ENCODE measurements at places on chromosomes 16 and 17.

- DNase-seq = no peak
Measured at GRCh38 chr17:65535777-65536572, 25.5 kb downstream of the AXIN2 start.

DNA sequence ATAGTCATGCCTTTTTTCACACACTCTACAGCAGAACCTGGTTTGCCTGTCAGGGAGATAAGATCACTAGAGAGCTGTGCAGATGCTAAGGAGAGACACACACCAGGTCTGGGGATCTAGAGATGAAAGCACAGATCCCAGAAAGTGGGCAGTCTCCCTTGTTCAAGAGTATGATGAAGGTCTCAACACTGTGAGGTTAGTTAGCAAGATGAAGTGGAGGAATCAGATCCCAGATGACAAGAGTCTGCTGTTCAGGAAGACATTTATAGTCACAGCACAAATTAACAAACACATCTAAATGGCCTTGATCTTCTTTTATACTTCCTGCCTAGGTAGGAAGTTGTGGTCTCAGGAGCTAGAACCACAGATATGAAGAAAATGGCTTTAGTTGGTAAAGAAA, 23.4 kb upstream of the SKAP1 start:
- no peak for DNase-seq

GRCh38 chr16:87044829-87045228, 272.4 kb downstream of the C16orf95 start:
- no peak for DNase-seq

DNA sequence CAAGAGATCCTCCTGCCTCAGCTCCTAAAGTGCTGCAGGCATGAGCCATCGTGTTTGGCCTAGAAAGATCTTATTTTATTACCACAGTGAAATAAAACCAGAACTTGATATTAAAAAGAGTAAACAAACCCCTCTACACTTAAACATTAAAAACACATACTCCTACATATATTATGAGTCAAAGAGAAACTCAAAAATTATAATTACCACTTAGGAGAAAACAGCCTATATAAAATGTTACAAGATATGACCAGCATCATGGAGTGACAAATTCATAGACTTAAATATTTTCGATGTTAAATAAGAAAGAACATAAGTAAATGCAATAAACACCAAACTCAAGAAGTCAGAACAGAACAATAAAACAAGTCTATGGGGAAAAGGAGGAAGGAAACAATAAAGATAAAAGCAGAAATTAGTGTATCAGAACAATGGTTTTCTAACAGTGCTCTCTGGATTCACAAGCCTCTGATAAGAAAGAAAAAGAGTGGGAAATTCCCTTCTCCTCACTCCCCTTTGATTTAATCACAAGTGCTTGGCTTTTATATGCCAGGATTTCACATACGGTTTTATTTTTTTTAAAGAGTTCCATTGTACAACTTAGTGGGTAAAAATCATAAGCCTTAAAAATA, 23.0 kb downstream of the SKAP1 start:
- no peak for DNase-seq

GRCh38 chr17:9371019-9371418, 204.6 kb downstream of the STX8 start:
- DNase-seq = peak; percentile 70

GRCh38 chr16:65964752-65965151, 401.7 kb upstream of the CDH5 start:
- DNase-seq = no peak

DNA sequence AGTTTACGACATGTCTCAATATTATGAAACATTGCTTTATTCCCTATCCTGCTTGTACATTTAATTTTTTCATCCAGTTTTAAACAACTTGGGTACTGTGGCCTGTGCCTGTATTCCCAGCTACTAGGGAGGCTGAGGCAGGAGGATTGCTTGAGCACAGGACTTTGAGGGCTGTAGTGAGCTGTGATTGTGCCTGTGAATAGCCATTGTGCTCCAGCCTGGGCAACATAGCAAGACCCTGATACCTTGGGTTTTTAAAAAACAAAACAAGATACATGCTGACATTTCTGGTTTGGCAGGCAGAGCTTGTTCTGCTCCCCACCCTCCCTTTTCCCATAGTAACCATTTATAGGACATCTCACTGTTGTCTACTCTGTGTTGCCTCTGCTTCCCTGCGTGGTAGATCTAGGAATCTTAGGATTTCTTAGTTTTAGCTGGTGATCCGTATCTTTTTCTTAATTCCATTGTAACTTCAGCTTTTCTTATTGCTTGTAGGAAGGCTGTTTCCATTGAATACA, 35.6 kb downstream of the TENT4B start:
- no peak for DNase-seq

DNA sequence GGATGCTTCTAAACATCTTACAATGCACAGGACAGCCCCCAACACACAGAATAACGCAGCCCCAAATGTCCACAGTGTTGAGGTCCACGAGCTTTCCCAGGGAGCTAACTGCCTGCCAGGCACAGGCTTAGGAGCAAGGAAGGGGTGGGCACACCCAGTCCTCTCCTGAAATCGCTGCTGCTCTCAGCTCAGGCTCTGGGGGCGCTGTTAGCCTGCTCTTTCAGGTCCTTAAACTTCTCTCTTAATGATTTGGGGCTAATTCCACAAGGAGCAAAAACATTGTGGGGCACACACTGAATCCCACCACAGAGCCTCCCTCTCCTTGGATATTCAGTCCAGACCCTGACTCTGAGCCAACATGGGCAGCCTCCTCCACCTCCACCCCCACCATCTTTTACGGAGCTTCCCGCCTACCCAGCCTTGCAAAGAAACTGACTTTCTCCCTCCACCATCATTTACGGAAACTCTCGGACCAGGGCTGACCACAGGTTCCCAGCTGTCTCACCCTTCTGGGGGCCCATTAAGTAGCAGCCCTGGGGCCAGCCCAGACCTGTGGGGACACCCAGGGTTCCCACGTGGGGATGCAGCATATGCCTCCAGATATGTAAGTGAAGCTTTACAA, 1.1 kb downstream of the CD300H start:
- peak; percentile 27 for DNase-seq

DNA sequence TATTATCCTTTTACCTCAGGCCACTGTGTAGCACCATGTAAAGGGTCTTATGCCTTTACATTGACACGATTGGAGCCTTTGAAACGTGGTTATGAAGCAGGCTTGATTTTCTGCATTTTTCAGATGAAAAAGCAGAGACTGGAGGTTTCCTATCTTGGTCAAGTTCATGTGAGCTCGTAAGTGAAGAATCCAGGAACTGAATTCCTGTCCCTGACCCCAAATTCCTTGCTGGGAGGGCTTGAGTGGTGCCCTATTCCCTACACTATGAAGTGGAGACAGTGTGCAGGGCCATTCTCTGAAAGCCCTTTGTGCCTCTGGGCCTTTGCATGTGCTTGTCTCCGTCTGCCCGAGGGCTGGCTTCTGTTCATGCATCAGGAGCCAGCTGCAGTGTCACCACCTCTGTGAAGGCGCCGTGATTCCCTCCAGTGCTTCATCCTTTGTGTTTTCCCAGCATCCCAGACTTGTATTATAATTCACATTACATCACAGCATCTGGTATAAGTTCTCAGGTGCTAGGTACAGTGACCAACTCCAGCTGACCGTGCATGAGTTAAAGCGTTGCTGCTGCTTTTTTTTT, 181.1 kb downstream of the SNX29 start:
- no peak for DNase-seq

- no peak for DNase-seq
Measured at GRCh38 chr17:58319173-58320162, 9.1 kb downstream of the TSPOAP1 start.

DNA sequence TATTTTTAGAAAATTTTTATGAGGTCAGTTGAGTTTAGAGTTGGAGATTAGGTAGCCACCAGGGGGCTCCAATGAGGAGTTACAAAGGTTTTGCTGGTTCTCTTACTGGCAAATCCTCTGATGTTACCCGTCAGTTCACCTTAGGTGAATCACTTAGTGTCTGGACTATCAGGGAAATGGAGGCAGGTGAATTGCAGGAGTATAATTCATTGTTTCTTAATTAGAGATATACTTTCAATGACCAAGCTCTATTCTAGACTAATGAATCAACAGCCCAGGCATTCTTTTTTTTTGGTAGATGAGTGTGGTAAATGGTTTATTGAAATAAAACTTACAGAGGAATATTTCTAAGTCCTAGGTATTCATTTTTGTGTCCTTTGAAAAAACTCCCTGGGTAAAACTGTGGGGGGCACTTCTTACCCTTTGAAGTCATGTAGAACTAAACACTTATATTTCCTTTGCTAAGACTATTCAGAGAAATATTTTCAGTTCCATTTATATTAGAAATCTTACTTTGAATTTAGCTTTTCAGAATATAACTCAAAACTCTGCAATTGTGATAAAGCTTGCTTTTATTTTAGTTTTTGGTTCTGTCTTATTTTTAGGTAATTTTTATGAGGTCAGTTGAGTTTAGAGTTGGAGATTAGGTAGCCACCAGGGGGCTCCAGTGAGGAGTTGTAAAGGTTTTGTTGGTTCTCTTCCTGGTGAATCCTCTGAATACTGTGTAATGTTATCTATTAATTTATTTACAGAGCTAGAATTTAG, 17.7 kb downstream of the PSMD11 start:
- no peak for DNase-seq

DNA sequence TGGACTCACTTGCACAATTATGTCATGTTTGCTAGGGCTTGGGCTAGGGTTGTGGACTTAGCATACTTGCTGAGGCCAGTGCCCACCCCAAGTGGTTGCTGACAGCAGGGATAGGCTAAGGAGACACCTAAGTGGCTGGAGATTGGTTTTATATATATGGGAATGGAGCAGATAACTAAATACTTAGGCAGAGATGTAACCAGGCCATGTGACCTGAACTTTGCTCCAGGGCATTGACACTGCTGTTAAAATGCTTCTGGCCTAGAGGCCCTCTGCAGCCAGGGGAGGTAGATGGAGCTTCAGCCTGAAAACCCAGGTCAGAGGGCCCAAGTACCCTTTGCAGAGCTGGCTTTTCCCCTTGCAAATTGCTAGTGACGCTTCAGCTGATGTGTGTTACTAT, 1.4 kb upstream of the ITGB3 start:
- no peak for DNase-seq

GRCh38 chr16:53129281-53130158, 74.7 kb downstream of the CHD9 start:
- no peak for DNase-seq

GRCh38 chr16:65469116-65469515, 347.3 kb upstream of the CDH11 start:
- no peak for DNase-seq

DNA sequence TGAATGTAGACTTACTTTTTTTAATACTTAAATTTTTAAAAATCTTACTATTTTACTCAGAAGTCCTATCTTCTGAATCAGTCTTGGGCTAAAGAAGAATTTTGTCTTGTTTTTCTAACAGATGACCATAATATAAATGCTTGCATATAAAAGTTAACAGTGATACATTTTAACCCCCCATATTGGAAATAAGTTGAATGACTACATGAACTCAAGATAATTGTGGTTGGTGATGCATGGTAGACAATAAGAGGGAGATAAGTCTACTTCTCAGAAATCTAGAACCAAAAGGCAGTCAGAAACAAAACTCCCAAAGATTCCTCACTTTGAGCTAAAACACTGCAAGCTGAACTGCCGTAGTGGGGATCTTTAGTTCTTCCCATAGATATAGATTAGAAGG, 868.4 kb upstream of the SOX9 start:
- no peak for DNase-seq

- DNase-seq = no peak
Measured at GRCh38 chr17:31371511-31372097, 19.9 kb upstream of the RAB11FIP4 start.

- no peak for DNase-seq
Measured at GRCh38 chr16:85681255-85681654, 7.5 kb downstream of the GINS2 start.

GRCh38 chr16:1825381-1825863, 1.2 kb downstream of the HAGH start:
- no peak for DNase-seq

- DNase-seq = no peak
Measured at GRCh38 chr16:12470311-12471229, 333.1 kb downstream of the CPPED1 start.

- no peak for DNase-seq
Measured at GRCh38 chr17:53462393-53462811, 360.3 kb upstream of the KIF2B start.

DNA sequence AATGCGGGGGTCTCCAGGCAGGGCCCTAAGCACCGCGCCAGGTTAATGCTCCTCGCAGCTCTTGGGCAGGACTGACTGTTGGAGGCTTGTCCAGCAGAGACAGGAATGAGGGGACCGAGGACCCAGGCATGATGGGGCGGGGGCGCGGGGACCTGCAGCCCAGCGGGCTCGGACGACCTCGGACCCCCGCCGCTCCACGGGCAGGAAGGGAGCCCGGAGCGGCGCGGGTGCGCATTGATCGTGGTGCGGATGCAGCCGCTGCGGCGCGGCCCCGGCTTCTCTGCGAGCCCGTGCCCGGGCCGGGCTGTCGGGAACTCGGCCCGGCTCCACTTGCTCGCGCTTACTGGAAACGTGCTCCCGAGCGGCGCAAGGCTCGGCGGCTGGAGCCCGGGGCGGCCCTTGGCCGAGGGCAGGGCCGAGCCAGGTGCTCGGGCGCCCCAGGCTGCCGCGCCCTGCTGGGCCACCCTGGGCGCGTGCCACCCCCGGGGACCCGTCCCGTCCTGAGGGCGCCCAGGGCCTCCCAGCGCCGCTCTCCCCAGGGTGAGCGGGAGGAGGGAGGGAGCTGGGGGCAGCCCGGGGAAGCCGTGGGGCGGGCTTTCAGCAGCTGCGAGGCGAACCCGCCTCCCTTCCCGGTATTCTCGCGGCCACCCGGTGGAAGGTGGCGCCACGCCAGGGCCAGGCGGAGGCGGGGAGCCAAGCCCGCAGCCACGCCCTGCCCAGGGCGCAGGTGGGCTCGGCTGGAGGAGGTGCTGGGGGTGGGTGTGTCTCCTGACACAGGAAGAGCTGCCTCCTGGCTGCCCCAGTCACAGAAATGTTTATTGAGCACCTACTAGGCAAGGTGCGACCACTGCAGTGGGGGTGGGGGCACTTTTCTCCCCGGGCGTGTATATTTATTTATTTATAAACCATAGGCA, 45.9 kb downstream of the SOCS3 start:
- DNase-seq = no peak

DNA sequence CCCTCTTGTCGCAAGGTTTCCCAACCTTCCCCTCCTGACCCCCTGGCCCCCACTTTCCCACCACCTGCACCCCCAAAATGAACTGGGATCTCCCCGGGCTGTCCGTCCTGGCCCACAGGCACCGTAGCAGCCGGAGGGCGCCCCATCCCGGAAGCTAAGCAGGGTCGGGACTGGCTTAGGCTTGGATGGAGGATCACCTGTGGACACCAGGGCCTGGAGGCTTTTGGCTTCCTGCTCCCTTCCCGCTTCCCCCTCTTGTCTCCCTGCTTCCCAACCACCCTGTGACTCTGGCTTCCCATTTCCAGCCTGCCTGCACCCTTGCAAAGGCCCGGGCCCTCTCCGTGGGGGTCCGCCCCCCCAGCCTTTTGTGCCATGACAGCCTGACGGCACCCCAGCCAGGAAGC, 2291.3 kb downstream of the TP53TG3F start:
- no peak for DNase-seq

All from Panc1 (cell line).